Activated naive CD8-positive, alpha-beta T cell treated with anti-CD3 and anti-CD28 coated beads, Interleukin-2, amount 50 U/mL, for 24 hours (primary cell): ENCODE measurements at places on chromosomes 5 and 9.

DNA sequence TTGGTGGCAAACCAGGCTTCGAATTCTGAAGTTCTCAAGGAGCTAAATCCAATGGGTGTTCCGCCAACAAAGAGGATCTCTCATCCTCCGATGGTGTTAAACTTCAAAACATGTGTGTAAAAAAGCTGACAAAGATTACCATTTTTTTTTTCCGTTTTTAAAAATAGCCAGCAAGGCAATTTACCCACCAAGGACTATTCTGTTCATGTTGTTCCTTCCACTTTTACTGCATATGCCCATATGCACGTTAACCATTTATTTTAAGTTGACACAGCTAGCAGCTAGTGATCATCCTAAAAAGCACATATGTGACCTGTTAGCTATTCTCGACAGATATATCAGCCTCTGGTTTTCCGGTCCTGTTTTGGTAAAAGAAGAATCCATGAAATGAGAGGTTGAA, 326.7 kb downstream of the PLK2 start:
- no peak for DNase-seq

DNA sequence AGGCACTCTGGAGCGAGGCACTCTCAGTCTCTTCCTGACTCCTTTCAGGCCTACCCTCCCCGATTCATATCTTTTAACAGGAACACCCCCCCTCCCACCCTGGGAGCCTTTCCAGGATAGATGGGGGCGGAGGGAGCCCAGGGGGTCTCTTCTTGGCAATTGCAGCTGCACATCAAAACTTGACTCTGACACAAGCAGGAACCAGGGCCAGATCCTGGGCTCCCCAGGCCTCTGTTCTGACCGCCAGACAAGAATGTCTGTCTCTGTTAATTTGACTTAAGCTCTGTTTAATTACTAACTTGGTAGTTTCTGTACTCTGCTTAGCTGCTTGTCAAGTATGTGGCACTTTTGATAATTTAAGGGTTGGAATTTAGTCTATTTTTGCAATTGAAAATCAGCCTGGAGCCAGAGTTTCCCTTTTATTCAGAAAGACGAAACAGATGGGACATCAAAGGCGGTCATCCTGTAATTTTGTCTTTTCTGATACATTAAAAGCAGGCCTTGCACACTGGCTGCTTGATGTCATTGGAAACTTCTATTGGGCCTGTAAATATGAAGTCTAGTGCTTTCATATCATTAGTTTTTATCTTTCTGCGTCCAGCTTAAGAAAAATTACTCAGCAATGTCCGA, 43.3 kb downstream of the ACTL7B start:
- DNase-seq, result no peak

DNA sequence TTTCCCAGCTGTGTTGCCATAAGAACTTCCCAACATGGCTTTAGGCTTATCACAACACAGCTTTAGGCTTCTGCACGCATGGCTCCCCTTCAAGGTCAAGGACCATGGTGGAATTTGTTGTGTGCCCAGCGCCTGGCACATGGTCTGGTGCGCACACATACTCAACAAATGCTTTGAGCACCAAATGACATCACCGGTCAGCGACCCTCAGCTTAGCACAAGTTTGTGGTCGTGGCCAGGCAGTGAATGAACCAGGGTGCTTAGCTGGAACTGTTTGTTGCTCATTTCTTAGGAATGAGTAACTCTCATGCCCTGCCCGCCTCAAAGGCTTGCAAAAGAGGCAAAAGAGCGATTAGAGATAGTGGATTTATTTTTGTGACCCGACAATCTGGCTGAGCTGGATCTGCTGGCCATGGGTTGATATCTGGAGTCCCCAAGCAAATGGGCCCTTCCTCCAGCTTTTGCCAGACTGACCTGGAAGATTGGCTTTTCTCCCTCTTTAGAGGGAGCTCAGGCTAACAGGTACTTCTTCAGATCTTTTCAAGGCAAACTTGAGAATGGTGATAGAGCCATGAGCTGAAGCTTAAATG, 58.9 kb downstream of the DAP start:
- no peak for DNase-seq

DNA sequence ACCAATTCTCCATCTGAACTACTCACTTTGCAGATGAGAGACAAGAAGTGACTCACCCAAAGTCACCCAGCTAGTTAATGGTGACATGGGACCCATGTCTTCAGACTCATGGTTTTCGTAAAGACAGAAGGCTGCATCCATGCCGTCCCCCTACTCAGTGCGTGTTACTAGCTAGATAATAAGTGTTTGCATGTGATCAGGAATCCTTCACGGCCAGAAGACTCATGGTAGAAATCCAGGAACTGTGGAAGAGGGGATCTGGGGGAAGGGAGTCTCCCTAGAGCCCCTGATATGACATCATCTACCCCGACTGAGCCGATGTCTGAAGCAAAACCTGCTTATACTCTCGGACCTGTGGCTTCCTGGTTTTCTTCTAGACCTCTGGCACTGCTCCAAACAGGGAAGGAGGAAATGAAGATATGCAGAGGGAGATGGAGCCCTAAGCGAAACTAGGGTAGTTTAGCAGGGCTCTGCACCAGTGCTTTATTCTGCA, 3.3 kb downstream of the RNF183 start:
- no peak for DNase-seq

DNA sequence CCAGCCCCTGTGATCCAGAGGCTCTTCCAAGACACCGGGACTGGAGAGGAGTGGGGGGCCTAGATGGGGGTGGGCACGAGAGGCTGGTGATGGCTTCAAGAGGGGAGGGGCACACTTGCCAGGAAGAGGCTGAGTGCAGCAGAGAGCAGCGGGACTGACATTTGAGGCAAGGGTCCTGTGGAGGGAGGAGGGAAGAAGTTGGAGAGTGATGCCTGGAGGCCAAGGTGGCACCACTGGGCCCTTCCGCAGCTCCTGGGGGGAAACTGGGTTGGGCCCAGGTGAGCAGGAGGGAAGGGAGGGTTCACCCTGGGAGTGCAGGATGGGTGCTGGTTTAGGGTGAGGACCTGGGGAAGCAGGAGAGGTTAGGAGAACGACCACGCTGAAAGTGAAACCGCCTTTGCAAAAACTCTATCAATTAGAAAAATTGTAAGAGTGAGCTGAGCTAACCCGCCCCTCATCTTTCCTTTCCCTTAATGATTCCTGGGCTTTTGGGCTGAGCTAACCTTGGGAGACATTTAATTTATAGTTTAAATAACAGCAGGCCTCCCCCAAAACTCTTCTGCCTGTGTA, 26.2 kb downstream of the ABO start:
- no peak for DNase-seq

- DNase-seq, result no peak
Observed at GRCh38 chr5:154487541-154487940, 9.5 kb upstream of the HAND1 start.

DNA sequence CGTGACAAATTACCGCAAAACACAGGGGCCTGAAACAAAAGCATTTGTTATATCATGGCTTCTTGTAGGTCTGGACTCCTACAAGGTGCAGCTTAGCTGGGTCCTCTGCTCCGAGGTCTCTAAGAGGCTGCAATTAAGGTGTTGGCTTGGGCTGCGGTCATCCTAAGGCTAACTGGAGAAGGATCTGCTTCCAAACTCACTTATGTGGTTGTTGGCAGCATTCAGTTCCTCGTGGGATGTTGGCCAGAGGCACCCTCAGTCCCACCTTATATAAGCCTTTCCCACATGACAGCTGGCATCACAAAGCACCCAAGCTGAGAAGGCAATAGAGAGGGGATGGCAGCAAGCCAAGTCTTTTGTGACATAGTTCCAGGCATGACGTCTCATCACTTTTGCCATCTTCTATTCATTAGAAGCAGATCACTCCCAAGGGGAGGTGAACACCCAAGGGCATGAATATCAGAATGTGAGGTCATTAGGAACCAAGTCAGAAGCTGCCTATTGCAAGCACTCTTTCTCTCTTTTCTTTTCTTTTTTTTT, 47.9 kb upstream of the ZBTB43 start:
- no peak for DNase-seq

DNA sequence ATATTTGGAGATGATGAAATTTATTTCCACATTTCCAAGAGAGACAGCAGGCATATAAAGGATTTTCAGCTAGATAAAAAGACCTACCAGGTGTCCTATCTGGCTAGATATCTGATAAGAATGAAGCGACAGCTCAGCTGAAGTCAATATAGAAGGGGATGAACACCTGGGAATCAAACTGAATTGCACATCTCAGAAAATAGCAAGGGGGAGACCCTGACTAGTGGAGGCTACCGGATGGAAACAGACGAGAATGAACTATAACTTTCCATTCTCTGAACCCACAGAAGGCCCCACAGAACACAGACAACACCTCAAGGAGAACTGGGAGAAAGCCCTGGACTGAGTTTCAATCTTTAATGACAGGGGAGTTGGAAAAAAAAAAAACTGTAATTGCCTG, 51.1 kb downstream of the CPLANE1 start:
- no peak for DNase-seq

- no peak for DNase-seq
Observed at GRCh38 chr9:134175291-134175807, 11.0 kb upstream of the RNU6ATAC start.
